Left lung (tissue), 14 donors: ENCODE measurements at places on chromosomes 5 and 9. TPM values are rescaled to one million over a fixed set of nuclear protein-coding genes. Genes with fewer than 3 reads are reported as not detected.

CER1 gene
- 0.42 TPM for polyA plus RNA-seq

CNTNAP3 gene
- polyA plus RNA-seq: 4.0 TPM

WDR31 gene
- polyA plus RNA-seq: 8.0 TPM

PCDHAC1 gene
- 0.26 TPM for polyA plus RNA-seq

SPACA9 gene
- polyA plus RNA-seq: 13.4 TPM

- DNase-seq: no peak
Measured at GRCh38 chr9:108474356-108474755, 381.4 kb downstream of the ACTL7B start.

DNA sequence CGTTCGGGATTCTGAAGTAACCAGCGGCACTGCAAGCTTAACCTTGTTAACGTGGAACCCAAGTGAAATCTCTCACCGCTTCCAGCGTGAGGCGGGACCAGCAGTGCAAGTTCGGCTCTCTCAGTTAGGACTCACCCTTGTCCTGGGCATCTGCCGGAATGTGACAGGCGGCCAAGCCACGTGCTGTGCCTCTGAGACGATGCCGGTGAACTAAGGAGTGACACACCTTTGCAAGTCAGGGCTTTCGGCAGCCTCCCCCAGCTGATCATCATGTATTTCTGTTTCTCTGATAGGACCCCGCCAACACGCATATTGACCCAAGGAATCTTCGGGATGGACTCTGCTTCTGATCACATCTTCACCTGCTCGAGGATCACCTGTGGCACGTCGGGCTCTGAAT is 415.0 kb upstream of the IRX1 start:
- no peak for DNase-seq

GRCh38 chr5:78738104-78738503 is 89.5 kb upstream of the LHFPL2 start:
- DNase-seq: no peak

- DNase-seq: no peak
Measured at GRCh38 chr9:73548201-73548600, 396.5 kb downstream of the ANXA1 start.

- DNase-seq: no peak
Measured at GRCh38 chr5:55691265-55692105, 20.6 kb downstream of the SLC38A9 start.

DNA sequence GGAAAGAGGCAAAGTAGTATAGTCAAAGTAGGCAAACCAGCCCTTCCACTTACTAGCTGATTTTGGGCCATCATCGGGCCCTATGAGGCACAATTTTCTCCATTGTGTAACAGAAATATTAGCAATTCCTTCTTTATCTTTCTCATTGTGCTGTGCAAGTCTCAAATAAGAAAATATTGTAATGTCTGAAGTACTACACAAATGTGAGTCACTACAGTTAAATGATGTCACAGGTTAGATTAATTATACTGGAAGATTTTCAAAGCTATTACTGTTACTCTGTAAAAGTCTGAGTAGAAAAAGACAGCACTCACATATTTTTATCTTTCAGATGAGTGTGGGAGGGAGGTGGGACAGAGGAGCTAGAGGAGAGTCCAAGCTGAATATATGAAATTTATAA is 12.4 kb upstream of the TMC1 start:
- DNase-seq: no peak

DNA sequence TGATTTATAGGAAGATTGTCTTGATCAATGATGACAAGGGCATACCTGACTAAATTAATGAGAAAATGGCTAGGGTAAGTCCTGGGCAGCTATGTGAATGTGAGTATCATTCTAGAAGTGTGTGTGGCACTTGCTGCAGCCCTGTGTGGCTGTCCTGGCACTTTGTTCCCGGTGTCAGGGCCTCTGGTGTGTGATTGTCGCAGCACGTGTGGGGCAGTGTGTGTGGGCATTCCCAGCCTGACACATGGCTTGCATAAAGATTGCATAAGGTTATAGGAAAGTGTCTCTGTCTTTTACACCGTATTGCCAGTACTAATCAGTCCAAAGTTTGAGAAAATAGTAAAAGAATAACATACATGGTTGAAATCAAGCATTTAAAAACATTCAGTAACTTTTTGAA is 74.4 kb downstream of the TRIO start:
- no peak for DNase-seq

- no peak for DNase-seq
Measured at GRCh38 chr5:81639556-81639955, 111.3 kb downstream of the SSBP2 start.

DNA sequence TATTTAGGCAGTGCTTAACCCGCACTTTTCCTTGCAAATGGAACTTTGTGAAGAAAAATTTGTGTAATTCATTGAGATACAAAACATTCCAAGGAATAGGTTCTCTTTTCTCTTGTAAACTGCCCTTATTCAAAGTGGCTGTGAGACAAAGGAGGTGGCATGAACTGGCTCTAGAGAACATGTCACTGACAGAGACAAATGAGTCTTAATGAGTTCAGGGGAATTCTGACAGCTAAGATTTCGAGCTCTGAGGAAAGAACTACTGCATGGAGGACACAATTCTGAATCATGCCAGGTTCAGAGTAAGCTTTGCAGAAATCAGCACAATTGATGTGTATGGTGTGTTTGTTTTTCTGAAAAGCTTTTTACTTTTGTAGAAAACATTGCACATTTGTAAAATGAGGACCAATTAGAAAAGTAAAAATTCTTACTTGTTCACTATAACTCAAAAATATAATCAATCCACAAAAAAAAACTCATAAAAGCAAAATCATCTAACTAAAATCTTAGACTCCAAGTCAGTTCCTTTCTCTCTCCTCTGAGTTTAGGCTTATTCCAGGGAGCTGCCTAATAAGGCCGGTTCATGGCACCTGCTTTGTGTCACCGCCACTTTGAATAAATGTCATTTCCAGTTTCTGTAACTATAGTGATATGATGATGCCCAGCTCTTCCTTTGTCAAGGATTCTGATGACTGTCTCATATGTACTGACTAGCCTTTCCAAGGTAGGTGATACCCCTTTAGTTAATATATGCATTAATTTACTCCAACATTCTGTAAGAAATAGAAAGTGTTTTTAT is 163.2 kb downstream of the HCN1 start:
- no peak for DNase-seq

DNA sequence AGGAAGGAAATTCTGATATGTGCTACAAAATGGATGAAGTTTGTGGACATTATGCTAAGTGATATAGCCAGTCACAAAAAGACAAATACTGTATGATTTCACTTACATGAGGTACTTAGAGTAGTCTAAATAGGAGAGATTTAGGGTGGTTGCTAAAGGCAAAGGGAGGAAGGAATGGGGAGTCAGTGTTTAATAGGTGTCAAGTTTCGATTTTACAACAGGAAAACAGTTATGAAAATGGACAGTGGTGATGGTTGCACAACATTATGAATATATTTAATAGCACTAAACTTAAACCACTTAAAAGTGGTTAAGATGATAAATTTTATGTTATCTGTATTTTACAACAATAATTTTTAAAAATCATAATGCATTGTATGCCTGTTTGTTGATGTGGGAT is 40.4 kb upstream of the ECM2 start:
- no peak for DNase-seq

DNA sequence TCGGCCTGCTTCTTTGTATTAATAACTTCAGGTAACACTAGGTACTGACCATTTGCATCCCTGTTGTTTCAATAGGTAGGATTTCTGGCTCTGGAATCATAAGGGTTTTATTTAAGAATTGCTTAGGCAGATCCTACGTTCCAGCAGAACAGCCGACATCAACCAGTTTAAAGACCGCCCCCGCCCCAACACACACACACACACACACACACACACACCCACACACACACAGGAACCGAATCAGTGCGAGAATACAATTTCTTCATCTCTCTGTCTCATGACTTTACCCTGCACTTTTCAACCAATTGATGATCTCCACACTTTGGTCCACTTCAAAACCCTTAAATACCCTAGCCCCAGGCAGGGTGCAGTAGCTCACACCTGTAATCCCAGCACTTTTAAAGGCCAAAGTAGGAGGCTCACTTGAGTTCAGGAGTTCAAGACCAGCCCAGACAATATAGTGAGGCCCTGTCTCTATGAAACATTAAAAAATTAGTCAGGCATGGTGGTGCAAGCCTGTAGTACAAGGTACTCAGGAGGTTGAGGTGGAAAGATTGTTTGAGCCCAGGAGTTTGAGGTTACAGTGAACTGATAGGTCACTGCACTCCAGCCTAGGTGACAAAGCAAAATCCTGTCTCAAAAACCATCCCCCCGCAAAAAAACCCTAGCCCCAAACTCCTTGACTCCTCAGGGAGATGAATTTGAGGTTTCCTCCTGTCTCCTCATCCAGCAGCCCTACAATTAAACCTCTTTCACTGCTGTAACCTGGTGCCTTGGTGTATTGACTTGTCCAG is 2.7 kb upstream of the MTMR12 start:
- no peak for DNase-seq

- DNase-seq: peak; percentile 59
Measured at GRCh38 chr9:126326228-126327005, at the start of gene MVB12B. MVB12B (plus strand) TSS chr9:126326829; CDS start chr9:126326930, 101 bp downstream.

DNA sequence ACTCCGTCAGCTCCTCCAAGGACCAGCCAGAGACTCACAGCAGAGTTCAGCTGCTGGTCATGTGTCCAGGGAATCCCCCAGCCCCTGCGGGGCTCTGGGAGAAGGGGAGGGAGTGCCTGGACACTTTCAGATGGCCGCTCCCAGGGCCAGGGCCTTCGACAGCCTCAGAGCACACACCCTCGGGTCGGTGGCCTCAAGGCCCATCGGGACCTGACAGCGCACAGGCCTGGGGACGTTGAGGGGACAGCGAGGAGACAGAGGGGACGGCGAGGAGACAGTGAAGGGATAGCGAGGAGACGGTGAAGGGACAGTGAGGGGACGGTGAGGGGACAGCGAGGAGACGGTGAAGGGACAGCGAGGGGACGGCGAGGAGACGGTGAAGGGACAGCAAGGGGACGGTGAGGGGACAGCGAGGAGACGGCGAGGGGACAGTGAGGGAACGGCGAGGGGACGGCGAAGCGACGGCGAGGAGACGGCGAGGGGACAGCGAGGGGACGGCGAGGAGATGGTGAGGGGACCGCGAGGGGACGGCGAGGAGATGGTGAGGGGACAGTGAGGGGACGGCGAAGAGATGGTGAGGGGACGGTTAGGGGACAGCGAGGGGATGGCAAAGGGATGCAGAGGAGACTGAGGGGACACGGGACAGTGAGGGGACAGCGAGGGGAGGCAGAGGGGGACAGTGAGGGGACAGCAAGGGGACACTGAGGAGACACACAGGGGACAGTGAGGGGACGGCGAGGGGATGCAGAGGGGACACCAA is 47.3 kb downstream of the SLC12A7 start:
- DNase-seq: peak; percentile 69

DNA sequence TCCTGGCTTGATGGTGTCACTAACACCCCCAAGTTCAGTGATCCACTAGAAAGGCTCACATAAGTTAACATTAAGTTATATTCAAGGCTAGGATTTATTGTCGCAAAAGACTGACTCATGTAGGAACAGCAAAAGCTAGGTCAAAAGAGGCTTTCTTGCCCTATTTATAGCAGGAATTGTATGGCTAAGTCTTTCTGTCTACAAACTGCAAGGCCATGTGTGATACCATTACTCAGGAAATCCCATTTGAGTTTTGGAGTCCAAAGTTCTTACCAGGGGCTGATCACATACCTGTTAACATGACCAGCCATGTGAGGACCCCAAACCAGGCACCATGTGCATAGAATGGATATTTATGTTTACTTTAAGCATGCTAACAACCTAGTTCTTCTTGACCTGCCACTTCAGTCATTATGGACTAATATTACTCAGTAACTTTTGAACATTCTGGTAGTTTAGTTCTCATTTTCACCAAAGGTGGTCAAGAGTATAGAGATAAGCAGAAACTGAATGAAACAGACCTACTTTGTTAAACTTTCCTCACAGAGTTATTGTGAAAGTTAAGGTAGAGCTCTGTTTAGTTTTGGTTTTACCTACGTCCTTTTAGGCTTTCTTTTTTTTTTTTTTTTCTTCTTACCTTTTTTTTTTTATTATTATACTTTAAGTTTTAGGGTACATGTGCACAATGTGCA is 281.1 kb downstream of the FER start:
- DNase-seq: no peak

- no peak for DNase-seq
Measured at GRCh38 chr9:125407432-125407973, 145.9 kb downstream of the GAPVD1 start.

DNA sequence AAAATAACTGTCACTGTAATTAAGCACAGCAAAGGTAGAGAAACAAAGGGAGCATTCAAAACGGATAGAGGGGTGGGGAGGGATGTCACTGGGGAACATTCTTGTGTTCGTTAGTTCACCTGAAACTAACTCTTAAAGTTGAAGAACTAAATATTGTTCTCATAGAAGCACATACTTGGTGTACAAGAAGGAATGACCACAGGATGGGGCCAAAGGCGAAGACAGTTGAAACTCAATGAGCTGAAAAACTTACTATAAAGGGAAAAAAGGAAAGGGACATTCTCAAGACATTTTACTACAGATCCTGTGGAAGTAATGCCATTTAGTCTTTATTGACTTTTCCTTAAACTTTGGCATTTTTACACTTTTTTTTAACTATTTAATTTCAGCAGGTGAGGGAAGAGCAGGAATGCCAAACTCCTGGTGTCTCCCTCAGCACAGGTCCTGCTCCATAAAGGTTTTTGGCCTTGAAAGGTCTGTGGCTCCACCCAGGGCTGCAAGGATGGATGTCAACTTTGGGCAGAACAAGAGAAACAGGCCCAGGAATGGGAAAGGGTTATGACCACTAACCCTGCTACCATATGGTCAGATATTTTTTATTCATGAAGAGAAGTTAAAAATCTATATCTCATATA is 197.6 kb upstream of the RASA1 start:
- DNase-seq: no peak

DNA sequence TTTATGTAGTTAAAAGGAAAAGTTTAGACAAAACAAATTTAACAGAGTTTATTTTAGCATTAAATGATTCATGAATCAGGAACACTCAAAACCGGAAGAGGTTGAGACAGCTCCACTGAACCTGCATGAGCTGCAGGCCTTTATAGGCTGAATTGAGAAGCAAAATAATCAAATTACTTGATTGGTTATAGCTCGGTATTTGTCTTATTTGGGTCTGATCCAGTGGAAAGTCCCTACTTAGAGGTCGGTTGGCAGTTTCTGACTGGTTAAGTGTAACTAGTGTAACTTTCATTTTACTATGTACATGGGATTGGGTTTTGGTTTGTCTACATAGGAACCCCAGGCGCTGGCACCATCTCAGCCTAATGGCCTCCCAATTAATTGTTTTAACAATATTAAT is 74.1 kb upstream of the PIK3R1 start:
- no peak for DNase-seq

DNA sequence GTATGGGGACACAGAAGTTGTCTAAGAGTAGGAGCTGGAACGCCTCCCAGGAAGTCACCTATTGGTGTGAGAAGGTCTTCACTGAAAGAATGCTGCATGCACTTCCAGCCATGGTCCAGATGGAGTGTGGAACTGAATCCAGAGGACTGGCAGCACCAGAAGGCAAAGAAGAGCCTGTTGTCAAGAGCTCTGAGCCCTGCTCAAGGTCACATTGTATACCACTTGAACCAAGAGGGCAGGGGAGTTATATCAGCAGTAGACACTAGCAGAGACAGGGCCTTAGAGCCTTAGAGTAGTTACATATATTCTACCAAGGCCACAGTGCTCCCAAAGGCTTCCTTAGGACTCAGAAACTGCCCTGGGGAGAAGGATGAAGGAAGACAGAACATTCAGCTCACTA is 130.8 kb upstream of the POC5 start:
- DNase-seq: no peak
